Occipital lobe (tissue), 3 donors: ENCODE measurements at places on chromosomes 5 and 9.
A peak's percentile ranks its signal among the peaks of the same experiment; 100 is the strongest.

- DNase-seq, result no peak
Observed at GRCh38 chr5:141272906-141273305, 27.7 kb downstream of the PCDHB15 start.

DNA sequence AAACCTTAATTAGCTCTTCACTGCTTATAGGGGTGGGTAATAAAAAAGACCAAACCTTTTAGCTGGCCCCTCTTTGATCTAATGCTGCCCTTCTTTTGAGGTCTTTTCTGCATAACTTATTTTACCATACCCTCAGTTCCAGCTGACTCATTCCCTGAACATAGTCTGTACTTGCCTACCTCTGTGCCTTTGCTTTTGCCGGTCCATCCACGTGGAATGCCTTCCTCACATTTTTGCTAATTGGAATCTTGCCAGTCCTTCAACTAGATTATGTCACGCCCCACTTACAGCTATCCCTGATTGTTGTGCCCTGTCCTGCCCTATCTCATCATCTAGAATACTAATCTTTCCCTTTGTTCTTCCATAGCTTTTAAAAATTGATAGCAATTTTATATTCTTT lies 44.2 kb downstream of the FAF2 start:
- no peak for DNase-seq

GRCh38 chr5:151772029-151772845 lies 483 bp downstream of the G3BP1 start:
- DNase-seq, result peak; percentile 26

DNA sequence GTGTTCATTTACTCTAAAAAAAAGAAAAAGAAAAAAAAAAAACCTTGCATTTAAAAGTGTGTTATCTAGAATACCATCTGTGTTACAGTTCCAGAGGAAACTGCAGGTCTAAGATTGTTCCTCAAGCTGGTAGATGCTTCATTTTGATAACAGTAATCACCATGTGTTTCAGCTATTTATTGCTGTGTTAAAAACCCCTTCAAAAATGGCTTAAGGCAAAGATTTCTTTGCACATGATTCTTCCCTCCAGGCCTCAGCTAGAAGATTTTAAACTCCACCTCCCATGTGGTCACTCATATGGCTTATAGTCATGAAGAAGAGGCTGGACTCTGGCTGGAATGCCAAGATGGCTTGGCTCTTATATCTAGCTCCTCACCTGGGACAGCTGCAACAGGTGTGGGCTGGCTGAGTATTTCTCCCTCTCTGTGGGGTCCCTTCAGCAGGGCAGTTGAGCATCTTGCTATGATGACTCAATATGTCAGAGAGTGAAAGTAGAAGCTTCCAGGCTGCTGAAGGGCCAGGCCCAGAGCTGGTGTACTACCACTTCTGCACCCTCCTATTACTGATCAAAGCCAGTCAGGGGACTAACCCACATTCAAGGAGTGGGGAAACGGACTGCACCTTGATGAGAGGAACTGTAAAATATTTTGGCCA lies 920.4 kb upstream of the DMAC1 start:
- no peak for DNase-seq

- DNase-seq, result no peak
Observed at GRCh38 chr5:76942581-76942980, 10.3 kb upstream of the CRHBP start.

- DNase-seq, result no peak
Observed at GRCh38 chr9:34956648-34957047, 1.4 kb upstream of the PHF24 start.

GRCh38 chr5:127967983-127968592 lies 115.5 kb upstream of the SLC12A2 start:
- no peak for DNase-seq

- DNase-seq, result no peak
Observed at GRCh38 chr9:88013607-88014006, 39.3 kb upstream of the CDK20 start.

GRCh38 chr5:43016217-43016779 lies 23.8 kb downstream of the ANXA2R start:
- no peak for DNase-seq

GRCh38 chr9:119298076-119298853 lies 71.0 kb downstream of the BRINP1 start:
- DNase-seq, result no peak

- DNase-seq, result no peak
Observed at GRCh38 chr5:105903069-105903468, 1767.7 kb downstream of the EFNA5 start.

DNA sequence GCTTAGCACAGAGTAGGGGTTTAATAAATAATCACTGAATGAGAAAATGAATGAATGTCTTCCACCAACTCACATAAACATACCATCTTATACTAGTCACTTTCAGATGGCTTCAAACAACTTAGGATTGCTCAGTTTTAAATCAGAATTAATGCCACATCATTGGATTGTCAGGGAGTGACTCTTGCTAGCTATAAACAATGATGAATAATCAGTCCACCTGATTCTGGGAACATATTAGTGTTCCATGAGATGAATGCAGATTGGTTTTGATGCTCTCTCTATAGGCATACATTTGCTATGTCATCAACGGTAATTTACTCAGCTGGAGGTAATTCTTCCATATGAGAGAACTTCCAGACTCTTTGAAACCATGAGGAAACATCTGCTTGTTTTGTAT lies 97.4 kb downstream of the CDH9 start:
- DNase-seq, result no peak

DNA sequence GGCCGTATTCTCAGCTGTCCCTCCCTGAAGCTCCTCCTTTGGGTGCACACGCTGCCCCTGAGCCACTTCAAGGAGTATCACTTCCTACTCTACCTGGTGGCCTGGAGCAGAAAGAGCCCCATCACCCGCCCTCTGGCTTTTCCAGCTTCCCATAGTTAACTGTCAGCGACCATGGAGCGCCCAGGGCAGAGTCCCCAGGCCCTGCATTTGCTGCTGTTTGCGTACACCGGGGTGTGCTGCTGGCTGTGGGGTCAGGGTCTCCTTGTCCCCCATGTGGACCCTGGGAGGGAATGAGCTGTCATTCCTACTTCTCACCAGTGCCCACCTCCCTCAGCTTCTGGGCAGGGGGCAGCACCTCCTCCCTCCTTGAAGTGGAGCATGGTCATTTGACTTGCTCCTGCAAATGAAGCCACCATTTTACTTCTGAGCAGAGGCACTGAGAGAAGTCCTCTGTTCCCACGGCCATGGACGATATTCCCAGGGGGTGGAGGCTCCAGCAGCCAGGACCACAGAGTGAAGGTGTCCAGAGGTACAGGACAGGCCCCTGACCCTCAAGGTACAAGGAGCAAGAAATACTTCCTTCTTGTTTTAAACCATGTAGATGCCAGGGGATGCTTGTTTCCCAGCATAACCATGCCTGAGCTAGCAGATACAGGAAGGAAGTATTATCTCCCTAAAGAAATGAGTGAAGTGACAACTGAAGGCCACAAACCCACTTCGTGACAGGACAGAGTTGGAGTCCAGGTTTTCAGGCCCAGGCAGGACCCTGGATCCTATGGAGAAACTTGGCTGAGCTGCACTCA lies 40.6 kb upstream of the COL5A1 start:
- DNase-seq, result no peak

DNA sequence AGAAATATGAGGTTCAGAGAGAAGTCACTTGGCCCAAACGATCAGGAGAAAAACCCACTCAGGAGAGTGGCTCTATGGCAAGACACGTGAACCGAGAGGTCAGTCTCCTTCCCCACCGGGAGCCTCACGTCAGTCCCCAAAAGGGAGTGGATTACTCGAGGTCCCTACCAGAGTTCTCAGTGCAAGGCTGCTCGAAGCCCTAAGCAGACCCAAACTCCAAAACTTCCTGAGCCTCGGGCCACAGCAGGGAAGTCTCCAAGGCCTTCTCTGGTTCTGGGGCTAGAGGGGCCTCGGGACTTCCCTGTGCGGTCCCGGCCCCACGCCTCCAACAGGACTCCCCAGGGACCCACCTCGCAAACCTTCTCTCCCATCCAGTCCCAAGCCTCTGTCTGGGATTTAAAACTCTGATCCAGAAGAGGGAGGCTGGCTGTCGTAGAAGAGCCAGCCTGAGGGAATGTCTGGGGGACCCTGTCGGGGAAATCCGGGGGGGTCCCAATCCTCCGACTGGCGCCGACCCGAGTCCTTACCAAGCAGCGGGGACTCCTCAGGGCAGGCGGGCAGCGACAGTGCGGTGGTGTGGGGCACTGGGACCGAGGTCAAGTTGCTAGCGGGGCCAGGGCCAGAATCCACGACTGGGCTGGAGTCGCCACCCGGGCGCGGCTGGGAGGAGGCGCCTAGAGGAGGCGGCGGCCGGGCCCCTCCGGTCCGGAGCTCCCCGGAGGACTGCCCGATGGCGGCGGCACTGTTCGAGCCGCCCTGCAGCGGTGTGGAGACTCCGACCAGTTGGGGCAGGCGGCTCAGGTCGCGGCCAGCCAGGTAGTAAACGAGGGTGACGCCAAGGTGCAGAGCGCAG lies 679 bp downstream of the B4GALT1 start:
- no peak for DNase-seq

- no peak for DNase-seq
Observed at GRCh38 chr5:98173334-98173733, 600.1 kb upstream of the RGMB start.

DNA sequence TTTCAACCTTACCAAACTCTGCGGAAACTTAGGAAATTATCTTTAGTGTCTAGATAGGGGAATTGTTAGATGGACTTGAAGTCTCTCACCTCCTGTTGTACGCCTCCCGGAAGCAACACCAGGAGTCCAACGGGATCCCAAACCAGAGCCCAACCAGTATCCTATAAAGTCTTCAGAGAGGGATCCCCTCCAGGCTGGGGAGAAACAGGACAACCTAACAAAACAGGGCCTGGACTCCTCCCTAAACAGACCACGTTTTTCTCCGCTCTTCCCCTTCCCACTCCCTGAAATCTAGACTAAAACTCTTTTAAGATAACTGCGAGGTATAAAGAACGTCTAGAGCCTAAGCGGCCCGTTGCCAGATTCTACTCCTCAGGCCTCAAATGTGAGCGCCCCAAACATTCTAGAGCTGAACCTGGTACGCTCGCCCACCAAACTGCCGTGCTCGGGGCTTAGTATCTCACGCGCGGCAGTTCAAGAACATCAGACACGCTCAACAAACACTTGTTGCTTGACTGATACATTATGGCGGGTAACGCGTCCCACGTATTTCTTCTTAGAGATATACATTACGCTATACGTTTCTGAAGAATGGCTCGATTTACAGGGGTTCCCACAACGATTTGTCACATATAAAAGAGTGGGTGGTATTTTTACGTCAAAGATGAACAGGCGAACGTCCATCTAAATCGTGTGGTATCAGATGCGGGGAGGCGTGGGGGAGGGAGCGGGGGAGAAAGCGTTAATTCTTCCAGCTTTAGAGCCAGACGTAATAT lies 663 bp upstream of the SMIM27 start:
- no peak for DNase-seq

DNA sequence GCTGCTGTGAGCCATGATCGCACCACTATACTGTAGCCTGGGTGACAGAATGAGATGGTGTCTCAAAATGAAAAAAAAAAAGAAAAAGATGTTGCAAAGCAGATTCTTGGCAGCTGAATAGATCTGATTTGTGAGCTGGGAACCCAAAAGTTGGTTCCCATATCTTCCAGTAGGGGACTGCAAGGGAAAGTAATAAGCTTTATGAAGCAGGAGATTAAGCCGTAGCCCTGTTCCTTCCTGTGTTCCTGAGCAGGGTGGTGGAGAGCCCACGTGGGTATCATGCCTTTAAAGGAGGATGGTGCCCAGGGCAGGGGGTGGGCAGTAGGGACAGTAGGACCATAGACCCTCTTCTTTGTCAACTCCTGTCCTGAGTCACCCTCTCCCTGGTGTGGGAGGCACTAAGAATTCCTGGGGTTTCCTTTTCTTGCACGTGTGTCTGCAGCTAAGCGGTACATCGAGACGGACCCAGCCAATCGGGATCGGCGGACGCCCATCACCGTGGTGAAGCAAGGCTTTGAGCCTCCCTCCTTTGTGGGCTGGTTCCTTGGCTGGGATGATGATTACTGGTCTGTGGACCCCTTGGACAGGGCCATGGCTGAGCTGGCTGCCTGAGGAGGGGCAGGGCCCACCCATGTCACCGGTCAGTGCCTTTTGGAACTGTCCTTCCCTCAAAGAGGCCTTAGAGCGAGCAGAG lies 37.9 kb downstream of the STOM start:
- DNase-seq, result no peak

DNA sequence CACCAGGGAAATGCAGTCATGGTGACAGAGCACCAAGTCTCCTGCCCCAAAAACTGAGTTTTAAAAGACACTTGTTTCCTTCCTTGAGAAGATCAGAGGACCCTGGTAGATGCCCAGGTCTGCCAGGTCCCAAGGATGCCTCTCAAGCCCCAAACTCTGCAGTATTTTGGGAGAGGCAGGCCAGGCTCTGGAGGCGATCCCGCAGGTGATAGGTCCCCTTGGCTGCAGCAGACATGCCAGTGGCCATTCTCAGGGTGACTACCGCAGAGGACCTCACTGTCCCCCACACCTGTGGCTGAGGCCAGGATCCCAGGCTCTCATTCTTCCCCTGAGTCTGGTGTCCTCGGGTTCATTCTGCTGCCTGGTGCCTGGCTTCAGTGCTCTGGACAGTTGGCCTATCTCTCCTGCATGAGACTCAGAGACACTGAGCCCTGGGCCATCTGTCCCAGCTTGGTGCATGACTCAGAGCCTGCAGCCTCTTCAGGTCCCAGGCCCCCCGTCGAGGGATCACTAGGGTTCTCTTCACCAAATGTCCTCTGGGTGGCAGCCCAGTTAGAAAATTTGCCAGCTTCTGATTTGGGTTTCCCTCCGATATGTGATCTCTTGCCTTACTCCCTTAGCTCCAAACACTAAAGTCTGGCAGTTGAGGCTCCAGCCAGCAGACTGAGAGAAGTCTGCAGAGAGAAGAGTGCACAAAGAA lies 59.7 kb upstream of the GARNL3 start:
- DNase-seq, result no peak

GRCh38 chr5:34865091-34865490 lies 26.1 kb downstream of the TTC23L start:
- DNase-seq, result no peak

DNA sequence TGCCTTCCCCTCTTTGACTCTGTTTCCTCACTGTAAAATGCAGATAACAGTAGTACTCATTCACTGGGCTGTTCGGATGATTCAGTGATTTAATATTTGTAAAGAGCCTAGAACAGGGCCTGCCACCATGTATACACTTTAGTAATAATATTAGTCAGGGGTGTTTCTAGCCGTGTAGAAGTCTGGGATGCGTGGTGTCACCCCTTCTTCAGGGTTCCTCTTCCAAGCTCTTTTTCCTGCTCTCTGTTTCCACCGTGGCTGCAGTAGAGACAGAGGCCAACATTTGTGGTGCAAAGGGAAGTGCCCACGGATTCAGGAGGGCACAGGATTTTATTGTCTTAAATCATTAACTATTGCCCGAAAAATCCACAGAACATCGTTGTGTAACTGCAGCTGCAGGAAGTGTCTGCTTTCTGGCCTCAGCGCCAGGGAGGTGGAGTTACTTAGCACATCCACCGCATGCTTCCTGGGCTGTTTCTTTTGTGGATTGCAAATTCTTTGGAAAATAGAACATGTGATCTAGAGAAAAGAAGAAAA lies 61.7 kb downstream of the TRIO start:
- no peak for DNase-seq

DNA sequence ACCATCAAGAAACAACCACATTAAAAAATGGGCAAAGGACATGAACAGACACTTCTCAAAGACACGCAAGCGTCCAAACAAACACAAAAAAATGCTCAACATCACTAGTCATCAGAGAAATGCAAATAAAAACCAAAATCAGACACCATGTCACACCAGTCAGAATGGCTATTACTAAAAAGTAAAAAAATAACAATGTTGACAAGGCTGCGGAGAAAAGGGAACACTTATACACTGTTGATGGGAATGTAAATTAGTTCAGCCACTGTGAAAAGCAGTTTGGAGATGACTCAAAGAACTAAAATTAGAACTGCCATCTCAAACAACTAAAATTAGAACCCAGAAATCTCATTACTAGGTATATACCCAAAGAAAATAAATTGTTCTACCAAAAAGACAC lies 80.4 kb downstream of the CAAP1 start:
- no peak for DNase-seq
